ENCODE measurements at places on chromosomes 2 and 18. TPM values are rescaled to one million over a fixed set of nuclear protein-coding genes. Genes with fewer than 3 reads are reported as not detected.
A peak's percentile ranks its signal among the peaks of the same experiment; 100 is the strongest.

GRCh38 chr2:181679544-181679979 lies 755 bp downstream of the NEUROD1 start:
- no peak for DNase-seq
- H3K4me3 ChIP-seq = peak overlapping the region; percentile 16
- no peak overlapping the region for H3K27ac ChIP-seq

GRCh38 chr2:8177566-8177965 lies 504.3 kb upstream of the ID2 start:
- H3K36me3 ChIP-seq = peaks cover 2% of the 10 kb centered on the region
- H3K27me3 ChIP-seq = no peaks in the 10 kb centered on the region
- no peaks in the 10 kb centered on the region for H3K4me1 ChIP-seq
- H3K27ac ChIP-seq = no peak overlapping the region
- no peak overlapping the region for H3K4me3 ChIP-seq
- no peak for DNase-seq

B3GNT7 gene
- 0.14 TPM for total RNA-seq

TMEM131 gene
- 25.2 TPM for total RNA-seq

DNA sequence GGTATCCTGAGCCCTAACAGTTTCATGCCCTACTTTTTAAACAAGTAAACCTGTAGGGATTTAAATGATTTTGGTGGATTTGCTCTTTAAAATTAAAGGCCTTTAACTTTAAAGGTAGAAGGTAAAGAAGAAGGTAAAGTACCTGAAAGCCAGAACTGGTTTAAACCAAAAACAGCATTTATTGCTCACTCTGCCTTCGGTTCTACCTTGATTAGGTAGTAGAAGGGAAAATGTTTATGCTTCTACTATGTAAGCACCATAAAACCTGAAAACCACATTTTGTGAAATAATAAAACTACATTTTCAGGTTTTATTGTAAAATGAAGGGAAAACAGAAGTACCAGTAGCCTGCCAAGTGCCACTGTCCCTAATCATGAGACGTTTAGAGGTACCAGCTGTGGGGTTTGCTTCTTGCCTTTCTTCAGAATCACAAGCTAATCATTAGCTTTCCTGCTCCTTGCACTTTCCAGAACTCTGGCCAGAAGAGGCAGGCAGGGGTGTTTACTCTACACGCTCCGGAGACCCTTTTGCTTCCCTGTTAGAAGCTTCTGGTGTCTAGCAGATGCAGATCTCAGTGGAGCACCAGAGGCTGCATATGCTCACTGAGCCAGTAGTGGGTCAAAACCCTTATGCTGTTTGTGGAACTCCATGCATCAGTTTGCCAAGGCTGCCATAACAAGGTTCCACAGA lies 33.3 kb downstream of the RPIA start:
- H3K4me1 ChIP-seq = peaks cover 34% of the 10 kb centered on the region
- no peaks in the 10 kb centered on the region for H3K27me3 ChIP-seq
- H3K27ac ChIP-seq = no peak overlapping the region
- no peak overlapping the region for H3K4me3 ChIP-seq

DNA sequence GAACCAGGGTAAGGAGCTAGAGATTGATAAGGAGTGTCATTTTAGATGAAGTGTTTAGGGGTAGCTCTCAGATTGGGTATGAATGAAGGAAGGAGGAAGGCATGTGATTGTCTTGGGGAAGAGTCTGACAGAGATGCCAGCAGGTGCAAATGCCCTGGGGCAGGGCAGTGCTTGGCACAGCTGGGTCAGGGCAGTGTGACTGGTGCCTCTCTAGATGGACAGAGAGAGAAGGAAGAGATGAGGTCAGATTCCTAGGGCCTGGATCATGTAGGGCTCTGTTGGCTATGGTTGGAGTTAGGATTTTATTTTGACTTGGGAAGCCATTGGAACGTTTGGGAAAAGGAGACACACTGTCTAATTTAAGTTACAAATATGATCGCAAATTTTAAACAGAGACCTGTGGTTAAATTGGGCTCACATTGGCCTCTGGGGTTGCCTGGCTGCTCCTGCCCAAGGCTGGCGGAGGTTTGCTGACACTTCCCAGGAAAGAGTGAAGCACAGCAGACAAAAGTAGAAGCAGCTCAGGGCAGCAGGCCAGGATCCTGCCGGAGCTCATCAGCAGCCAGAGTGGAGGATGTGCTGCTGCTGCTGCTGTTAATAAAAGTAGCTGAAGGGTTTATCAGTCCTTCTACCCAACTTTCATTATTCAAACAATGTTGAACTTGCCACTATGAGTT lies 32.7 kb upstream of the FHL2 start:
- H3K27ac ChIP-seq = no peak overlapping the region
- H3K36me3 ChIP-seq = no peaks in the 10 kb centered on the region
- H3K27me3 ChIP-seq = peaks cover 7% of the 10 kb centered on the region
- DNase-seq = no peak
- no peak overlapping the region for H3K4me3 ChIP-seq
- H3K4me1 ChIP-seq = peaks cover 14% of the 10 kb centered on the region

DNA sequence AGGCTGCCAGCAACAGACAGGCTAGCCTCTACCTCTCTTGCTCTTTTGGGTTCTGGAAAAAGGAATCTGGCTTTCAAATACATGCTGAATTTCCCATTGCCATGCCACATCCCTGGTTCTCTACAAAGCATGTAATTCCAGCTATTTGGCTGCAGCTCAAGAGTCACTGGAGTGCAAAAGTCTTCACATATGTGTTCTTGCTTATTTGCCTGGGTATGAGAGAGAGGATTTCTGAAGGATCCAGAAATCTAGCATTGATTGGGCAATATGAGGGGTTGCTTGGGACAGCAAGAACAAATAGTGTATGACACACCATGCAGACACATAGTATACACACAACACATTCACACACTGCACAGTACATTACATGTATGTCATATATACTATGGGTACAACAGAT lies 30.7 kb upstream of the LGALSL start:
- H3K27ac ChIP-seq = no peak overlapping the region
- no peak for DNase-seq
- no peaks in the 10 kb centered on the region for H3K27me3 ChIP-seq
- H3K36me3 ChIP-seq = no peaks in the 10 kb centered on the region

ARHGAP25 gene
- 47.4 TPM for total RNA-seq

IRS1 gene
- 4.4 TPM for total RNA-seq

DNA sequence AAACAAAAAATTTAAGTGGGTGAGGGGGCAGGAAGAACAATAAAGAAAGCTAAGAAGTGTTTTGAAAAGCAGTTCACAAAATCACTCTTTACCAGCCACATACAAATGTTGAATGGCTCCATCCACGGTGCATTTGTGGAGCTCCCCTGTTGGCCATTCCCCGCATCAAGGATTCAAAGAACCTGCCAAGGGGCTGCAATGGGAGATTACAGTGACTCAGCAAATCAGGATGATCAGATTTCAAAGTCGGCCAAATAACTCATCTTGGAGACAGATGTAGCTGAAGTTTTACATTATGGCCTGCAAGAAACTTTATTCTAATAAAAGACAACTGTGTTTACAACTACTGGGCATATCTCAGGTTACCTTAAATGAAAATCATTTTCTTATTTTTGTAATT lies 26.9 kb downstream of the COL4A3 start:
- DNase-seq = no peak
- peaks cover 19% of the 10 kb centered on the region for H3K27me3 ChIP-seq
- no peaks in the 10 kb centered on the region for H3K4me1 ChIP-seq
- no peaks in the 10 kb centered on the region for H3K36me3 ChIP-seq
- no peak overlapping the region for H3K4me3 ChIP-seq
- no peak overlapping the region for H3K27ac ChIP-seq

XPO1 gene
- total RNA-seq = 232 TPM

ANTXR1 gene
- total RNA-seq = 0.91 TPM

DNA sequence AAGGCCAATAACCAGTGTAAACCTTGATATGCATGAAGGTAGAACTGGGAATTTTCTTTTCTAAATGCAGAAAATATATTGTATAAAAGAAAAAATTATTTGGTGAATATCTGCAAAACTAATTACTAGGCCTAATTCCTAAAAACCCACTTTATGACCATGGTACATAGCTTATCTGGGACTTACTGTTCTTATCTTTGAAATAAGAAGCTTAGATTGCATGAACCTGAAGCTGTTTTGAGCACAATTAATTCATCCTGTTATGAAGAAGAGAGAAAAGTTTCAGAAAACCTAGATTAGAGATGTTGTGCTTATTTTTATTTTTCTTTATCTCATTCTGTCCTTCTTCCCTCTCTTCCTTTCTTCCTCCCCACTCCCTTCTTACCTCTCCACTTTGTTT lies 235.0 kb downstream of the GULP1 start:
- peaks cover 3% of the 10 kb centered on the region for H3K27me3 ChIP-seq
- H3K4me3 ChIP-seq = no peak overlapping the region
- H3K27ac ChIP-seq = no peak overlapping the region
- no peaks in the 10 kb centered on the region for H3K4me1 ChIP-seq
- no peak for DNase-seq

- no peaks in the 10 kb centered on the region for H3K4me1 ChIP-seq
- no peaks in the 10 kb centered on the region for H3K27me3 ChIP-seq
- no peaks in the 10 kb centered on the region for H3K36me3 ChIP-seq
- no peak overlapping the region for H3K4me3 ChIP-seq
- DNase-seq = no peak
- H3K27ac ChIP-seq = no peak overlapping the region
Measured at GRCh38 chr18:27967913-27968824, 208.8 kb downstream of the CDH2 start.

FBXO41 gene
- total RNA-seq = 45.7 TPM

DNA sequence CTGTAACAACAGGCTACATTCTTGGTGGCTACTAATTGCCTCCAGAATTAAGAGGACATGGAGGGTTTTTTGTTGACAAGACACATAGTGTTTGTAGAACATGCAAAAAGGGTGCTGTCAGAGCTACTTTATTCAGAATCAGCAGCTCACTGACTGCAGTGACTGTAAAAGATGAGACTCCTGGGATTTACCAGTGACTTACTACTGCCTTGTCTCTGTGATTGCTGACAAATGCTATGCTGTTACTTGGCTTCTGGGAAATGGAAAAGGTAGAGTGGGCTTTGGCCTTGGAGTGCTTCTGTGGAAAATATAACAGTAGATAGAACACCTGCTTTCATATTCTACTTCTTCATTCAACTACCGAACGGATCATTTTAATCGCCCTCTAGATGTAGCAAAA lies 47.8 kb downstream of the GREB1L start:
- no peak for DNase-seq
- H3K4me1 ChIP-seq = no peaks in the 10 kb centered on the region
- no peaks in the 10 kb centered on the region for H3K36me3 ChIP-seq
- H3K4me3 ChIP-seq = no peak overlapping the region
- peaks cover 3% of the 10 kb centered on the region for H3K27me3 ChIP-seq

DNA sequence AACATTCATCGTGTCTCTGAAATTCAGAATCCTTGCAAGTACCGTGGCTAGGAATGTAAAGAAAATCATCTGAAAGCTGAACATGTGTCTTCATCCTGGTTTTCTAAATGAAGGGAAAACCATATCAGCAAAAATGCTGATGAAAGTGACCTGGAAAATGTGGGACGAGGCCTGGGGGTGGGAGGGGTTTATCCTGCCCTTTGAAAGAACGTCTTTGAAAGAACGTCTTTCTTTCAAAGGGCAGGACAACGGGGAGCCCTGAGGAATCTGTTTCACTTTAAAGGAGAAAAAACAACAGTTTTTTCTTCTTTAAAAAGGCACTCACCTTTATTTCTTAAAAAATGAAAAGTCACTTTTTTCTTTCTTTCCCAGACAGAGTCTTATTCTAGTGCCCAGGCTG lies 185.2 kb downstream of the ALPK2 start:
- no peaks in the 10 kb centered on the region for H3K36me3 ChIP-seq
- DNase-seq = no peak
- H3K27ac ChIP-seq = no peak overlapping the region
- no peak overlapping the region for H3K4me3 ChIP-seq
- H3K4me1 ChIP-seq = peaks cover 5% of the 10 kb centered on the region
- H3K27me3 ChIP-seq = no peaks in the 10 kb centered on the region

All from activated naive CD8-positive, alpha-beta T cell treated with anti-CD3 and anti-CD28 coated beads for 36 hours (primary cell).